T-cell (primary cell): ENCODE measurements at places on chromosomes 3 and 15. TPM values are rescaled to one million over a fixed set of nuclear protein-coding genes. Genes with fewer than 3 reads are reported as not detected.

Gene HTR3C
- total RNA-seq, result not detected

Gene CCR5
- total RNA-seq, result 4.0 TPM

Gene PPP1R2
- 154 TPM for total RNA-seq

Gene LARP6
- total RNA-seq, result not detected

Gene GPR149
- total RNA-seq, result not detected

Gene C3orf20
- total RNA-seq, result 0.37 TPM

Gene TRPC1
- total RNA-seq, result 4.4 TPM

Gene ZBBX
- total RNA-seq, result not detected

Gene ZNF660
- total RNA-seq, result 0.79 TPM

Gene FANCD2OS
- total RNA-seq, result not detected

Gene NOX5
- total RNA-seq, result not detected

Gene WDR49
- 1.3 TPM for total RNA-seq

Gene EFCC1
- total RNA-seq, result 0.20 TPM
